Activated T-helper 1 cell treated with anti-CD3 and anti-CD28 coated beads, Interleukin-2, amount 50 U/mL, for 16 hours (primary cell): ENCODE measurements at places on chromosomes 12 and 14.

DNA sequence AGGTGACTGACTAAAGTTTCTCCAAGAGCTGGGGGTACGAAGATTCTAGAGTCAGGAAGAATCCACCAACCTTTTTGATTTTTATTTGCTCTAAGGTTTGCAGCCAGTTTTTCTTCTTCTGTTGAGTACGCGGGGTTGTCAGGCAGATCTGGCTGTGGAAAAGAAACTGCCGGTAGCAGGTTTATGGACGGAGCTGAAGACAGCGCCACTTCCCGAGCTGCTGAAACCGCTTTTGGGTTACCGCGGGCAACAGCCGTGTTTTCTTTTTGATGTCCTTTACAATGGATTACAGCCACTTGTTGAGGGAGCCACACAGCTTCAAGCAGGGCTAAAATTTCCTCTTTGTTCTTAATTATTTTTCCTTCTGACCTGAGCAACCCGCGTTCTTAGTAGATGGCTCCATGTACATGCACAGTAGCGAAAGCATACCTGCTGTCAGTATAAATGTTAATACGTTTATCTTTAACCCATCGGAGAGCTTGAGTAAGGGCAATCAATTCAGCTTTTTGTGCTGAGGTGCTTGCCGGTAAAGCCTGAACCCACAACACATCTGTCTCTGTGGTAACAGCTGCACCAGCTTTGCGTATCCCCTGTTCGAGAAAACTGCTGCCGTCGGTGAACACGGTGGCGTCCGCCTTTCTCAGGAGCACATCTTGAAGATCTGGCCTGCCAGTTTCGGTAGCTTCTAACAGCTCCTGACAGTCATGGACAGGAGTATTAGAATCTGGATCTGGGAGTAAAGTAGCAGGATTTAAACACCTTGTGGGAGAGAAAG is 674.3 kb downstream of the TMEM121 start:
- no peak for DNase-seq

DNA sequence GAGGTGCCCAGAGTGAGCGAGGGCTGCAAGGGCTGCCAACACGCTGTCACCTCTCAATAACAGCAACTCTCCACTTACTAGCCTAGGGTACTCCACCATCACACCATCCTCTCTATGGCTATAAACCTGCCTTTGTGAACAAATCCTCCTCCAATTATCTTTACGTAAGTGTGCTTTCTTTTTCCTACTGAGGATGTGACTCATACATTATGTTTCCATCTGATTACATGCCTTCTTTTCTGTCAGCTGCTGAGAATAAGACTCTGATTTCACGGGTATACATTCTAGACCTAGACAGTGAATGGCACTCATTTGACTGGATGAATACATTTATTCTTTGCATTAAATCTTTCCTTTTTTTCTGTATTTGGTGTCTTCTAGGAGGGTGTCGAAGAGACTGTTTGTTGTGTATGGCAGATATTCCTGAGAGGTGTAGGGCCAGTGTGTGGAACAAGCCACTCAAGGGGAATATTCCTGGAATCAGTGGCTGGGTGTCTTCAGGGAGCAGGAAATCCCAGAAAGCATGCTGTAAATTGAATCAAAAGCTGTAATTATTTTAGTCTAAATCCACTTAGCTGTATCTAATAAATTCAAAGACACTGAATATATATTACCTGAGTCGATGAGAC is 327.3 kb upstream of the TMTC1 start:
- no peak for DNase-seq

GRCh38 chr12:122123761-122124145 is 45.2 kb downstream of the MLXIP start:
- DNase-seq = no peak

GRCh38 chr12:70268972-70269371 is 25.7 kb downstream of the CNOT2 start:
- no peak for DNase-seq

DNA sequence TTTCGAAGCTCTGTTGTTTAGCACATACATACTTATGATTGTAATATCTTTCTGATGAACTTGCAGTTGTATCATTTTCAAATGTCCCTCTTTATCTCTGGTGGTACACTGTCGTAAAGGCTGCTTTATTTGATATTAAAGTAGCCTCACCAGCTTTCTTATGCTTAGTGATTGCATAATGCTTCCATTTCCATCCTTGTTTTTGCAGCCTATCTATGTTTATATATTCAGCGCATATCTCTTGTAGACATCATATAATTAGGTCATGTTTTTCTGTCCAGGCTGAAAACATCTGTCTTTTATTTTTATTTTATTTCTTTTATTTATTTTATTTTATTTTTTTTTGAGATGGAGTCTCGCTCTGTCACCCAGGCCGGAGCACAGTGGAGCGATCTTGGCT is 34.6 kb downstream of the ACAD10 start:
- no peak for DNase-seq

GRCh38 chr12:116955382-116956021 is 44.8 kb downstream of the FBXW8 start:
- no peak for DNase-seq

GRCh38 chr12:110102255-110102654 is 21.9 kb upstream of the IFT81 start:
- DNase-seq = no peak

DNA sequence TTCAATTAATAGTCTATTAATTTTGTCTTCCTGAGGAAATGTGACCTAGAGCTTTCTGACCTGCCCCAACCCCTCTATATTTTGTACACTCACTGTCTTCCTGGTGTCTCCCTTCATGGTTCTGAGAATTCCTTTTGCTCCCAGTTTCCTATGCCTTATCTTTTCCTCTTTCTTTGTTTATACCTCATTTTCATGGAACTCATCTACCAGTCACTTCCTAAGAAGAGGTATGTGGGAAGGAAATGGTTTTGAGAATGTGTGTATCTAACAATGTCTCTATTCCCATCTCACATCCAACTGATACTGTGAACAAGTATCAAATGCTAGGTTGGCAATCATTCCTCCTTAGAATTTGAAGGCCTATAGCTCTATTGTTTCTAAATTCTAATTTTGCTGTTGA is 245.1 kb upstream of the EGLN3 start:
- DNase-seq = no peak

GRCh38 chr12:108649126-108649525 is 15.4 kb upstream of the SELPLG start:
- DNase-seq = no peak
